ENCODE measurements at places on chromosomes 13 and 19.

- no peak for DNase-seq
Observed at GRCh38 chr19:43678512-43679261, 8.7 kb upstream of the PLAUR start.

GRCh38 chr13:80666782-80667552 lies 326.0 kb upstream of the SPRY2 start:
- no peak for DNase-seq

DNA sequence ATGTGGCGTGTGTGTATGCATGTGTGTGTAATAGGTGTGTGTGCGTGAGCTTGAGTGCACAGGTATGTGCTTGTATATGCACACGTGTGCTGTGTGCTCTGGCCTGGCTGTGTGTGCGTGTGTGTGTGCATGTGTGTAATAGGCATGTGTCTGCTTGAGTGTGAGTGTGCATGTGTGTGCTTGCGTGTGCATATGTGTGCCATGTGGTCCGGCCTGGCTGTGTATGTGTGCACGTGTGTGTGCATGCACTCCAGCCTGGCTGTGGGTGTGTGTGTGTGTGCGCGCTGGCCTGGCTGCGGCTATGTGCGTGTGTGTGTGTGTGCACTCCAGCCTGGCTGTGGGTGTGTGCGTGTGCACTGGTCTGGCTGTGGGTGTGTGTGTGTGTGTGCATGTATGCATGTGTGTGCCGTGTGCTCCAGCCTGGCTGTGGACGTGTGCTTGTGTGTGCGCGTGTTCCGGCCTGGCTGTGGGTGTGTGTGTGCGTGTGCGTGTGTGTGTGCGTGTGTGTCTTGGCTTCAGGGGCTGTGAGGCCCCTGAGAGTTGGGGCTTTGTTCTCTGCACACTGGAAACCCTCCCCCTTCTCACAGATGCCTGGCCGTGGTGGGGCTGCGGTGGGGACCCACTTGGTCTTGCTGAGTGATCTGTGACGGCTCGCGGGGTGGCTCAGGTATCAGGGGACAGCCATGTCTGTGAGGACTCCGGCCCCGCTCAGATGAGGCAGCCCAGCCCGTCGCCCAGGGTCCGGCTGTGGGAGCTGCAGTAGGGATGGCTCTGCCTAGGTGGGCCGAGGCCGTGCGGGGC lies 8.2 kb downstream of the SPPL2B start:
- no peak for DNase-seq

- no peak for DNase-seq
Observed at GRCh38 chr19:39740395-39740794, 2.6 kb upstream of the CLC start.

DNA sequence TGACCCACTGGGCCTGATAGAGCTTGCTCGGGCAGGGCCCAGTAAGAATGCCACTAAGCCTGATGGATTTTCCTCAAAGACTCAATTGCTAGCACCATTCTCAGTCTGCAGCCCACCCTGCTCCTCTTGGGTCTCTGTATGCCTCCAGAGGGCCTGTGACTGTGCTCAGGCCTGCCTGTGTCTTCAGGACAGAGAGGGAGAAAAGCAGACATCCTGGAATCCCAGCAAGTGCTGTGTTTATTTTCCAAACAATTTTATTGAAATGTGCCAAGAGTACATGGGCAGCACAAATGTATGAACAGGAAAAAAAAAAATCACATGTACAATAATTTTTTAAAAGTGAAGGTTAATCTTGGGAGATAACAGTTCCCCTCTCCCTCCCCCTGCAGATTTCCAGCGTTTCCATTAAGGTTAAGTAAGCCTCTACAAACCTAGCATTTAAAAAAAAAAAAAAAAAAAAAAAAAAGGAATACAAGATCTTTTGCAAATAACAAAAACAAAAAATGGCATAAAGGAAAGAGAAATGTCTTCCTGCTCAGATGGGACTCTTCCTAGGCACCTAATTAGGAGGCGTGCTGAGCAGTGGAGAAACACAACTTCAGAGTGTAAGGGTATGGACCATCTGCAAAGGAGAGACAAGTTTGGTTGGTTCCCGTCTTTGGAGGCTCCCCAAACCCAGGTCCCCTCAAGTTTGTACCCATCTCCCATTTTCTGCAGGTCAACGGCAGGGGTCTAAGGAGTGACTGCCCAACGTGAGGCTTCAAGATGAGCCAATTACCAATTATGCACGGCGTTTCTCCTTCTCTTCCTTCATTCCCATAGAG lies 4.8 kb upstream of the ECH1 start:
- DNase-seq: no peak

DNA sequence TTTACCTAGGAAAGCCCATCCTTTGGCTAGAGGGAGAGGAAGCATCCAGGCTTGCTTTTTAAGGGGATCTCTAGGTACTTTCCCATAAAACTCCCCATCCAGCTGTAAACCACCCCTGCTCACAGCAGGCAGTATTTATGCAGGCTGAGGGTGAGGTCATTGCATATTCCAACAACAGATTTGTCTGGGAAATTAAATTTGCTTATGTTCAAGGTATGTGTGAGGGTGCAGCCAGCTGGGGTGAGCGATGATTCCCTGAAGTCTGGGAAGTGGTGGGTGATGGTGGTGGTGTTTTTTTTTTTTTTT lies 96.3 kb upstream of the C1QTNF9B start:
- DNase-seq: no peak

GRCh38 chr19:15300533-15301197 lies 31.7 kb downstream of the BRD4 start:
- DNase-seq: no peak

DNA sequence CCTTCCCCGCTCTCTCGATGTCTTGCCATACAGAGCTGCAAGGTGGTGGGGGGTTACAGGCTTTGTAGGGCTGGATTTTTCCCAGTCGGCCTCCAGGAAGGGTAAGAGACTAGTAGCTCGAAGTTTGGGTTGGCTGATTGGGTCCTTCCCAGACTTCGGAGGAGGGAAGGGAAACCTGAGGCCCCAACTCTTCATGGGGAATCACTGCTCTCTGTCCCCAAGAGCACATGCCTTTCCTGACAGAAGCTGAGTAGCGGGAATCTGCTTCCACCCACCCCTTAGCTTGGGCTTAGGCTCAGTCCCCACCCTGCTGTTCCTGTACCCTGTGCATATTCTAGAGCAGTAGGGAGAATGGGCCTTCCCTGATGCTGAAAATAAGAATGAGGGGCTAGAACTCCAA lies 39.7 kb downstream of the PPP2R1A start:
- DNase-seq: no peak

DNA sequence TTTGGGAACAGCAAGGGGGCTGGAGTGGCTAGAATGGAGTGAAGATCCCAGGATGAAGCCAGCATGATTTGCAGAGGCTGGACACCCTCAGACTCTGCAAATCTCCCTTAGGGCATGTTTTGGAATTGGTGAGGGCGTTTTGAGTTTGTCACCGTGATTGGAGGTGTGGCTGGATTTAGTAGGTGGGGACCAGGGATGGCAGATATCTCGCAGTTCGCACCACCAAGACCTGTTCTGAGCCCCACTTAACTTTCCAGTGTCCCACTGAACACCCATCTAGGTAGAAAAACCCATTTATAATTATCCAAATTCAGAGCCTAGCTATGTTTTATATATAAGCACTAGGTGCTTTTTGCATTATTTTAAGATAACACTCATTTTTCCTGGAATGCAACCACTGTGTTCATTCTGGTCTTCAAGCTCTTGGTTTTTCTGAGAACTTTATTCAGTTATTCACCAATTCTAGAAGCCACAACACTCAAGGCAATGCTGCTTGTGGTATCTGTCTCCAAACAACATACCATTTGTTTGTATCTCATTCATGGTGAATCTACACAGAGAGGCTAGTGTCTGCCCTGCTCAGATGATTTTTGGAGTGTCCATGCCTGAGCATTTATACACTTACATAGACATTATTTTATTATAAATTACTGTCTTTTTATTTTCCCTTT lies 3.0 kb upstream of the NANOS2 start:
- DNase-seq: no peak

DNA sequence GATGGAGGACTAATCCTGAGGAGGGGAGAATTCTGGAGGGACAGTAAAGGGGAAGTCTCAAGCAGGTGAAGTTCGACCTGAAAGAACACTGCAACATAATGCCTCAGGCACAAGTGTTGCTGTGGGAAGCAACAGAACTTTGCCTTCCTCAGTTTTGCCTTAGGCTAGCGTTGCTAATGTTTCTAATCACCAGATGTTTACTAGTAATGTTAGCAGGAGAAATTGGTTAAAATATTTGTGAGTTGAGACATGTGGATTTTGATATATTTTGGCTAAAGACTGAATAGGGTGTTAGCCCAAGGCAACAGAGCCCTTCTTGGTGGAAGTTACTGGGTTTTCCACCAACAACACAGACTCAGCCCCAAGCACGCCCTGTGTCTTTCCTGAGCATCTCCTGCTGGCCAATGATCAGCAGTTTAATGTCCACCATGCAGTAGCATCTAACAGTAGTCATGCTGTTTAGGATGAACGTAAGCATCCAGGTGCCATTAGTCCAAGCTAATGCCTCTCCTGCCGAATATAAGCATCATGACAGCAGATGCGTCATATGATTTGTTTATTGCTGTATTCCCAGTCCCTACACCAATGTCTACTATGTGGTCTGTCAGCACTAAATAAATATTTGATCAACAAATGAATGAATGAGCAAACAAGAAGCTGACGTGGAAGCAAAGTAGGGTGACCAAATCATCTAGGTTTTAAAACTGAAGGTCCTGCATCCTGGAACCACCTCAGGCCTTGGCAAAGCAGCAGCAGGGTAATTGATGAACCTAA lies 511.9 kb upstream of the HTR2A start:
- no peak for DNase-seq

GRCh38 chr13:26384587-26384986 lies 130.7 kb downstream of the CDK8 start:
- DNase-seq: no peak

DNA sequence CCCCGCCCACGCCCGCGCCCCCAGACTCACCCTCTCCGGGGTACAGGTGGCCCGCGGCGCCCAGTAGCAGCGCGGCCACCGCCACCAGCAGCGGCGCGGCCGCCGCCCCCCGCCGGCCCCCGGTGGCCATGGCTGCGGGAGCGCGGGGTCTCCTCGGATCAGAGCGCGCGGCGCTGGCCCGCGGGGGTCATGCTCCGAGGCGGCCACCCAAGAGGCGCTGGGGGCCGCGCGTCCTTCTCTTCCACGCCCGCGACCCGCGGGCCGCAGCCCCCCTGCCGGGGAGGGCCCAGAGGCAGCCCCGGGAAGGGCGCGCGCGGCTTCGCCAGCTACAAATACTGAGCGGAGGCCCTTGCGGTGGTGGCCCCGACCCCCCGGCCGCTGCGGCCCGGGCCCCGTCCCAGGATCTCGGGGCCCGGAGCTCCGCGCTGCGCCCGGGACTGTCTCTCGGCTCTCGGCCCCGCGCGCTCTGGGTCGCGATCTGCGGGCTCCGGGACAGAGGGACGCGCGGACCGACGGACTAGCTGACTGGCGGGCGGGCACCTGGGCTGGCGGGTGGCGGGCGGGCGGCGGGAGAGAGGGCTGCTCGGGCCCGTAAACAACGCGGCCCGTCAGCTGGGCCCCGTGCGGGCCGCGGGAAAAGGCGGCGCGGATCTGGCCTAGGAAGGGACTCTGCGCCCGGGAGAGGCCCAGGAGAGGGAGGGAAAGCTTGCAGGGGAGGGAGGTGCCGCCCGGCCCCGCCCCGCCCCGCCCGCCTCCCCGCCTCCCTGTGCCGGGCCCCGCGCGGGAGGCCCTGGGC lies at the start of gene INSR:
Gene INSR (minus strand): TSS at position 653 of the 796 bp plus-strand sequence. CDS start 523 bp downstream, at position 130.
- DNase-seq: peak; percentile 93

DNA sequence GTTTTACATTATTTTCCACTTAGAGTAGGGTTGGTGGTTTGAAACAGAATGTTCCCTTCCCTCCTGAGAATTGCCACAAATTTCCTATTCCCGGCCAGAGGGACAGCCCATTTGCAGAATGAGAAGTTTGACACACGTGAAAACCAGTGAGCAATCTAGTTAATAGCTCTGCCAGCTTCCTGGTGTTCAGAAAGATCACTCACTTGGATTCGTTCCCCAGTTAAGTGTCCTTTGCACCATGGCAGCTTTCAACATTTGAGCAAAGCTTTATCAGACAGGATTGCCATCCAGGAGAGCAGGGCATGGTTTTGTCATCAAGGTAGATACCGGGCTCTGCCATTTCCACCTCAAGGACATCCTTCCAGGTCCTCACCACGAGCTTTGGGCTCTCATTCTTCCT lies 28.2 kb downstream of the RASL11A start:
- no peak for DNase-seq

DNA sequence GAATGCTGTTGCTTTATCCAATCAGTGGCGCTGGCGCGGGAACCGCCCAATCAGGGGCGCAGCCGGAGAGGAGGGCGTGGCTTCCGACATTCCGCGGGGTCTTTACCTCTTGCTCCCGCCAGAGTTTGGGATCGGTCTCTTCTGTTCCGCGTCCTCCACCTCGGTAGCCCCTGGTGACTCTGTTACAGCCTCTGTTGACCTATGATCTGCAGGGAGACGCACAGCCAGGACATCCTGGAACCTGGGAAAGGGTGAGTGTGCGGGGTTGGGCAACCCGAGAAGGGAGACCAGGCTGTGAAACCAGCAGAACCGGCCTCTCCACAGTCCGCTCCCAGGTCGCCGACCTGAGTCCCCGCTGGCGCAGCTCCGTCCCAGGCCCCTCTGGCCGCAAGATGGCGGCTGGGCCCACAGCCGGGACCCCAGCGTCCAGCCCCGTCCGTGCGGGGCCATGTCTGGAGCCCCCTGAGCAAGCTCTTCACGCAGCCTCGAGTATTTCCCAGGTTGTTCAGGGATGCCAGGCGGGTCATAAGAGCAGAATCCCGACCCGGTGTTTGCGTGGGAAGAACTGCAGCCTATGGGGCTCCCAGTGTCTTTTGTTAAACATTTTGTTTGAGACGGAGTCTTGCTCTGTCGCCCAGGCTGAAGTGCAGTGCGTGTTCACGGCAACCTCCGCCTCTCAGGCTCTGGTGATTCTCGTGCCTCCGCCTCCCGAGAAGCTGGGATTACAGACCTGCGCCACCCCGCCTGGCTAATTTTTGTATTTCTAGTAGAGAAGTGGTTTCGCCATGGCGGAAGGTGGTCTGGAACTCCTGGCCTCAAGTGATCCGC lies 4.4 kb upstream of the ZNF681 start:
- DNase-seq: peak; percentile 61

DNA sequence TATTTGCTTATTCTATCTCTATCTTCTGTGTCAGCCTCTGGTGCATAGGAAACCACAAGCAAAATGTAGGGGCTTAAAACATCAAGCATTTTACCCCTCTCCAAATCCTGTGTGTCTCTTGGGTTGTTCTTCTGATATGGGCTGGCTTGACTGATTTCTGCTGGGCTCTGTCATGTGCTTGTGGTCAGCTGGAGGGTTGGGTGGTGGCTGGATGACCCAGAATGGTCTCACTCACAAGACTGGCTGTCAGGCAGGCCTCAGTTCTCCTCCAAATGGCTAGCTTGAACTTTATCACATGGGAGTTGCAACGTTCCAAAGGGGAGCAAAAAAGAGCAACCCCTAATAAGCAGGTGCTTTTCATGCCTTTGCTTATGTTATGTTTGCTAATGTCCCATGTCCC lies 9.6 kb upstream of the LYPD5 start:
- DNase-seq: no peak

All from myocyte (in vitro differentiated cells).